Heart left ventricle (tissue), 16 donors: ENCODE measurements at places on chromosomes 7 and 10. TPM values are rescaled to one million over a fixed set of nuclear protein-coding genes. Genes with fewer than 3 reads are reported as not detected.

The GBX1 gene
- total RNA-seq = 0.29 TPM

The UFSP1 gene
- 1.2 TPM for total RNA-seq

The TET1 gene
- total RNA-seq = 4.1 TPM

The CALCR gene
- total RNA-seq = 0.17 TPM

The VGF gene
- total RNA-seq = not detected

The DPCD gene
- total RNA-seq = 20.8 TPM

The SPDYE6 gene
- not detected for total RNA-seq

The EPHA1 gene
- total RNA-seq = 0.51 TPM

- no peaks in the 10 kb centered on the region for H3K27me3 ChIP-seq
- no peak overlapping the region for H3K4me3 ChIP-seq
- no peak overlapping the region for H3K27ac ChIP-seq
- no peaks in the 10 kb centered on the region for H3K4me1 ChIP-seq
- H3K36me3 ChIP-seq = no peaks in the 10 kb centered on the region
These were observed 12.3 kb downstream of the THAP5 start for GRCh38 chr7:108557191-108557590.

- no peaks in the 10 kb centered on the region for H3K27me3 ChIP-seq
- no peak overlapping the region for H3K27ac ChIP-seq
- DNase-seq = no peak
- no peaks in the 10 kb centered on the region for H3K36me3 ChIP-seq
- peaks cover 8% of the 10 kb centered on the region for H3K4me1 ChIP-seq
These were observed 123.2 kb upstream of the UNC5B start for GRCh38 chr10:71089162-71089561.

DNA sequence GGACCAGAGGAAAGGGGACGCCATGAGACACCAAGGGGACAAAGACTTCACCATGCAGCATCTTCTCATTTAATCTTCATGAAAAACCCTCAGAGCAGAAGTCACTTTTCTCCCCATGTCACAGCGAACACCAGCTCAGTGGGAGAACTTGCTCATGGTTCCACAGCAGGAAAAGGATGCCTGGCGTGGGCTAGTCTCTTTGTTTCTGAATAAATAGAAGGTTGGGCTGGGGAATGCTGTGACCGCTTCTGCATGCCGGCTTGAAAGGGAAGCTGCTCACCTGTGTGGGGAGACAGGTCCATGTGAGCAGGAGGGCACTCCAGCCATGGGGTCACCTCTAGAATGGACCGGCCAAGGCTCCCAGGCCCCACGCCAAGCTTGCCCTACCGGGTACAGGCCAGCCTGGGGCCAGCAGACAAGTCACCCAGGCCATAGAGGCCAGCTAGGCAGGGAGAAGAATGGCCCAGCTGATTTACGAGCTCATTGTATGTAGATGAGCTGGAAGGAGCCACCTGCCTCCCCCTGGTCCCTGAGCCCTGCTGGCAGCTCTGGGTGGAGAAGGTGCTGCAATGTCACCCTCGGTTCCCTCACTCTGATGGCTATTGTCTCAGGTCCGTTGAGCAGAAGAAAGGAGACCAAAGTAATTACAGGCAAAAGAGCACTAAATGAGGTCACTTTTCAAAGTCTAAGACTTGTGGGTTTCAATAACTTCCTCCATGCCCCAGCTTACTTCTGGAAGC, 82.0 kb upstream of the PDZD8 start:
- DNase-seq = no peak
- H3K4me3 ChIP-seq = no peak overlapping the region
- no peaks in the 10 kb centered on the region for H3K4me1 ChIP-seq
- H3K27me3 ChIP-seq = no peaks in the 10 kb centered on the region
- no peaks in the 10 kb centered on the region for H3K36me3 ChIP-seq
- no peak overlapping the region for H3K27ac ChIP-seq

- no peak for DNase-seq
- no peak overlapping the region for H3K27ac ChIP-seq
- H3K4me3 ChIP-seq = no peak overlapping the region
- H3K36me3 ChIP-seq = peaks cover 28% of the 10 kb centered on the region
These were observed 47.1 kb upstream of the PRR15 start for GRCh38 chr7:29516491-29516890.

GRCh38 chr10:89351780-89352597, 24.2 kb downstream of the IFIT3 start:
- no peaks in the 10 kb centered on the region for H3K36me3 ChIP-seq
- H3K27me3 ChIP-seq = no peaks in the 10 kb centered on the region
- peak; percentile 52 for DNase-seq
- no peak overlapping the region for H3K4me3 ChIP-seq
- peak overlapping the region; percentile 79 for H3K27ac ChIP-seq

DNA sequence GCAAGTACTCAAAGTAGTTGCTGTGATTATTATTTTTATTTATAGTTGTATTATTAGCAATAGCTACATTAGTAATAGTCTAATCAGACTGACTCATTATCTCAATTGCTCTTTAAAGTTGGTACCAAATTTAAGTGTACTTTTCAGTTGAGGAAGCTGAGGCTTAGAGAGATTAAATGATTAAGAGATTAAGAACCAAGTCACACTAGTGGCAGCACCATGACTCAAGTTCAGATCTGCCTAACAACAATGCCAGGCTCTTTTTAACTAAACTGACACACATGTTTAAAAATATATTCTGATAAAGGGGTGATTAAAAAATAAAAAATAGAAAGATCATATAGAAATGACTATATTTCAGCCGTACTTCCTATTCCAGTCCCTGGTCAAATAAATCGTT, 42.0 kb downstream of the FZD1 start:
- H3K4me1 ChIP-seq = no peaks in the 10 kb centered on the region
- H3K36me3 ChIP-seq = no peaks in the 10 kb centered on the region
- no peak for DNase-seq
- no peaks in the 10 kb centered on the region for H3K27me3 ChIP-seq

GRCh38 chr7:111238886-111239285, 148.0 kb downstream of the LRRN3 start:
- H3K27me3 ChIP-seq = no peaks in the 10 kb centered on the region
- peaks cover 14% of the 10 kb centered on the region for H3K4me1 ChIP-seq
- DNase-seq = no peak

GRCh38 chr10:131934769-131935168, 34.0 kb downstream of the PPP2R2D start:
- peaks cover 42% of the 10 kb centered on the region for H3K36me3 ChIP-seq
- no peak overlapping the region for H3K4me3 ChIP-seq
- no peak for DNase-seq

DNA sequence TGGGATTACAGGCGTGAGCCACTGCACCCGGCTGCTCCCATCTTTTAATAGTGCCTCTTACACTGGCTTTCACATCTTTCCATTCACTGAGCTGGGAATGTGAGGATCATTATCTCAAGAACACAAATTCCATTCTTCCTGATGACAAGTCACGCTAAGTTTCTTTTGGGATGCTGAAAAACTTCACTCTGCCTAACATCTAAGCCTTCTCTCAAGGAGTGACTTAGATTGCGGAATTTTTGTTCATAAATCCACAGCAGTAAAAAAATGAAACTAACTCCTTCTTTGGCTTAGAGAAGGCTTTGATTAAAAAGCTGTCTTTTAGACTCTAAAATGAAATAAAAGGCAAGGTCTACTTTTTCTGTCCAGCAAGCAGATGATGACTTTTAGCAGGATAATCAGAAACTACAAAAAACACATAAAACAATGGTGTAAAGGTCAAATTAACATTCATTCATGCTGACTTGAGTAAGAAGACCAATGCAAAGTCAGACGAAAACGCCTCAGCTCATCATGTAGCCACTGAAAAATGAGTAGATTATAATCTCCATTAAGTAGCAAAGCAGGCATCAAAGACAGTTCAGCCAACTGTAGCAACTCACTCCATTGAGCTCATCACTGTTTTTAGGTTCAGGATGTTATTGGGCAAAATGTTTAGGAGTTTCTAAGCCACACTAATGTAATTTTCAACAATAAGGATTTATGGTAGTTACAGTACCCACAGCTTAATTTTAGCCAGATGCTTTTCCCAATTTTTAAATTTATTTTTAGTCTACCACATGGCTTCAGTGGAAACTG, 178.8 kb downstream of the ELMO1 start:
- no peaks in the 10 kb centered on the region for H3K36me3 ChIP-seq
- H3K4me3 ChIP-seq = no peak overlapping the region
- H3K27ac ChIP-seq = no peak overlapping the region
- no peaks in the 10 kb centered on the region for H3K4me1 ChIP-seq

GRCh38 chr10:131834152-131834810, 66.5 kb upstream of the PPP2R2D start:
- no peak for DNase-seq
- H3K4me3 ChIP-seq = no peak overlapping the region
- peaks cover 16% of the 10 kb centered on the region for H3K27me3 ChIP-seq
- H3K4me1 ChIP-seq = no peaks in the 10 kb centered on the region

DNA sequence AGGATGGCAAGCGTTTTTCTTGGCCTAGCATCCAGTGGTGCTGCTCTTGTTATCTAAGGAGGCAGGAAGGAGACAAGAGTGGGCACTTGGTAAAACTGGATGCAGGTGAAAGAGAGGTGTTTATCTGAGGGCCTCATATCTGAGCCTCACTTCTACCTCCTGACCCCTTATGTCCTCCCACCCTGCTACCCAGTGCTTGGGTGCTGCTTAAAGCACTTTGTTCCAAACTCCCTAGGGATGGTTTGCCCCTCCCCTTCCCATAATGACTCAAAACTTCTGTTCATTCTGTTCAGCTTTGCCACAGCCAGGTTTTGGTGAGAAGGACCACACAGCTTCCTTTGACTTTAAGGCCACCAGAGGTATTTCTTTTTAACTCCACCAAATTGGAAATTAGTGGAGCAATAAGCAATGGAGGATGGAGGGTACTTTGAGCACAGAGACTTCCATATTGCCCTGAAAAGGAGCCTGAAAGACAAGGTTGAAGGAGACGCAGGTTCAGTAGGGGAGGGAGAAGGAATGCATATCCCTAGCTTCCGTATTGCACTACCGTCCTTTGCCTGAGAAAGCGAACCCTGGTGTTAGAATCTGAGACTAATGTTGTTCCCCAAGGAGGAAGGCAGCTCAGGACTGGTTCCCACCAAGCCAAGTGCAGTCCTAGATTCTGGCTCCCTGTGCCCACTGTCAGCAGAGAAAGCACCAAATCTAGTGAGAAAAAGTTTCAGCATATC, 30.1 kb downstream of the ENTPD1 start:
- peaks cover 18% of the 10 kb centered on the region for H3K4me1 ChIP-seq
- H3K27me3 ChIP-seq = no peaks in the 10 kb centered on the region
- DNase-seq = no peak
- H3K36me3 ChIP-seq = no peaks in the 10 kb centered on the region

DNA sequence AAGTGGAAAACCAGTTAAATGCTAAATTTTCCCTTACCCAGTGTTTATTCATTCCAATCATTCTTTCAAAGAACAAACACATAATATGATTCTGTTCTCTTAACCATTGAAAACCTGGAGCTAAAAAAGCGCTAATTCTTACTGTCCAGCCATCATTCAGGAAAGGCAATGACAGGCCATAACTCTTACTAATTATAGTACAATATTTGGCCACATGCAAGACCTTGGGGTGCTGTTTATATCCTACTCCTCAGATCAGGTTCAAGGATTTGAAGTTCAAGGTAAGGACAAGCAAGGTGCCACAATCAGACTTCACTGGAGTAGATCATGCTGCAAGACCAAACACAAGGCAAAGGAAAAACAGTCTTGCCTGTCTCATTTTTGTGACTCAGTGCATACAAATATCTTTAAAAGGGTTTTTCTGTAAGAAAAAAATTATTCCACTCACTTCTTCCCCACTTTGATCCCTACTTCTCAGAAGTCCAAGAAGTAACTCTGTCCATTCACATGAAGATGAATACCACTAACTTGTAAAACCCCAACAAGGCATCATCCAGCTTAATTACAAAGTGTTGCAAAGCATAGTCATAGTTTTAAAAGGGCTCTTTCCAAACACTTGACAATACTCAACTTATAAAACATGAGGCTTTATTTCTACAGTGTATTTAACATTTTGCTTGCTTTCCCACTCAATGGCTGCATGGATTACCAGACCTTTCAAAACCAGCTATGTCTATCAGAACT, 153.0 kb downstream of the DOCK4 start:
- no peak overlapping the region for H3K27ac ChIP-seq
- H3K27me3 ChIP-seq = no peaks in the 10 kb centered on the region
- no peak overlapping the region for H3K4me3 ChIP-seq
- H3K4me1 ChIP-seq = peaks cover 7% of the 10 kb centered on the region
- no peak for DNase-seq

DNA sequence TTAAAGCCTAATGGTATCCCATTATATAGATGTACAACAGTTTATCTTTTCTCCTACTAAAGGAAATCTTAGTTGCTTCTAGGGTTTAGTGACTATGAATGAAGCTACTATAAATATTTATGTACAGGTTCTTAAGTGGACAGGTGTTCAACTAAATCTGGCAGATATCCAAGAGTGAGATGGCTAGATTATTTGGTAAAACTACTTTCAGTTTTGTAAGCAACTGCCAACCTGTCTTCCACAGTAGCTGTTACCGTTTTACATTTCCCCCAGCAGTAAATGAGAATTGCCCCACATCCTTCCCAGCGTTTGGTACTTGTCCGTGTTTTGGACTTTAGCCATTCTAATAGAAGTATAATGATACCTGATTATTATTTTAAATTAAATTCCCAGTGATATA, 144.9 kb upstream of the MAGI2 start:
- no peak overlapping the region for H3K27ac ChIP-seq
- no peak overlapping the region for H3K4me3 ChIP-seq
- H3K27me3 ChIP-seq = no peaks in the 10 kb centered on the region
- no peaks in the 10 kb centered on the region for H3K36me3 ChIP-seq
- DNase-seq = no peak
- H3K4me1 ChIP-seq = no peaks in the 10 kb centered on the region

DNA sequence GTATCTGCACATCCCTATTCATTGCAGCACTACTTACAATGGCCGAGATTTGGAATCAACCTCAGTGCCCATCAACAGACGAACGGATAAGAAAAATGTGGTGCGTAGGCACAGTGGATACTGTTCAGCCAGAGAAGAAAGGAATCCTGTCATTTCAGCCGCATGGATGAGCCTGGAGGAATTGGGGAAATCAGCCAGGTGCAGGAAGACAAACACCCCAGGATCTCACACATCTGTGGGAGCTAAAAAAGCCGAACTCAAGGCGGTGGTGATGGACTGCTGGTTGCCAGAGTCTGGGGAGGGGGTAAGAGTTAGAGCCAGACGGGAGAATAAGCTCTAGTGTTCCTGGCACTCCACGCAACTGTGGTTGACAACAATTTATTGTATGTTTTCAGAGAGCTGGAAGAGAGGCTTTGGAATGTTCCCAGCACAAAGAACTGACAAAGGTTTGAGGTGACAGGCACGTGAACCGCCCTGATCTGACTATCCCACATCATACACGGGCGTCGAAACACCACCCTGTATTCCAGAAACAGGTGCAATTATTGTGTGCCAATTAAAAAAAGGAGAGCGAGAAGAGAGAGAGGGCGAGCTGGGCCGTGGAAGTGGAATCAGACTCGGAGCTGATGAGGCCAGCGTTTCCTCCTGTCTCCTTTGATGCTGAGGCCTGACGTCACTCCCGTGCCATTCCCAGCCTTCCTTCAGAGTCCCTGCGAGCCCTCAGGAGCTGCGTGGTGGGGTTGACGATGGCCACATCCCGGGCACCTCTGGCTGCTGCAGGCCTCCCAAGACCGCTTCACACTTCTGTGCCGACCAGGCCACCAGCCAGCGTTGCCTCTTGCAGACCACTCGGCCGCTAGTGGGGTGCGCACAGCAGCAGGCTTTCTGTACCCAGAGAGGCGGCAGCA, 189.5 kb downstream of the DNAJB6 start:
- no peaks in the 10 kb centered on the region for H3K4me1 ChIP-seq
- H3K27me3 ChIP-seq = no peaks in the 10 kb centered on the region
- no peak overlapping the region for H3K27ac ChIP-seq
- no peak overlapping the region for H3K4me3 ChIP-seq
- no peak for DNase-seq
- H3K36me3 ChIP-seq = no peaks in the 10 kb centered on the region

GRCh38 chr10:12712293-12712983, 289.1 kb downstream of the CCDC3 start:
- H3K36me3 ChIP-seq = no peaks in the 10 kb centered on the region
- no peak for DNase-seq
- H3K27me3 ChIP-seq = no peaks in the 10 kb centered on the region
- no peak overlapping the region for H3K27ac ChIP-seq
- H3K4me1 ChIP-seq = peaks cover 24% of the 10 kb centered on the region
